ENCODE measurements at places on chromosomes 16 and 17.

DNA sequence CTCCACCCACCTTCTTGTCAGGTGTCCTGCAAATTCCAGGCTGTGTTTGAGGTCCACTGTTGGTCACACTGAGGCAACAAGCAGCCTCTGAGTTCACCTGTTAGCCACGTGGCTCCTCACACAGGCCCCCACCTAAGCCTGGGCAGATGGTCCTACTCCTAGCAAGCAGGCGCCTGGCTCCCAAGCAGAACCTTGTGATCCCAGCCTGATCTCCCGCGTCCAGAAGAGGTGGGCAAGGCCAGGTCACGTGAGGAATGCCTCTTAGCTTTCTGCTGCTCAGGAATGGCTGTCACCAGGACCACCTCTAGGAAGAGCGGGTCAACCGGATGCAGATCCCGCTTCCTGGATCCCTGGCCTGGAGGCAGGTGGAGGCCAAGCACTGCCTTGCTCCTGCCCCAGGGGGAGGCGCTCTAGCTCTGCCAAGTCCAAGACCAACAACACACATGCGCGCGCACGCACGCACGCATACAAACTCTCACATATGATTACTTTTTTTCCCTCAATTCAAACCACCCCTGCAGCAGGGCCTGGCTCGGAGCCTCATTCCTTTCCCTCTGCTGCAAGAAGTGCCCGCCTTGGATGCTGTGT lies 9.5 kb downstream of the CYB561 start:
- no peak for DNase-seq

DNA sequence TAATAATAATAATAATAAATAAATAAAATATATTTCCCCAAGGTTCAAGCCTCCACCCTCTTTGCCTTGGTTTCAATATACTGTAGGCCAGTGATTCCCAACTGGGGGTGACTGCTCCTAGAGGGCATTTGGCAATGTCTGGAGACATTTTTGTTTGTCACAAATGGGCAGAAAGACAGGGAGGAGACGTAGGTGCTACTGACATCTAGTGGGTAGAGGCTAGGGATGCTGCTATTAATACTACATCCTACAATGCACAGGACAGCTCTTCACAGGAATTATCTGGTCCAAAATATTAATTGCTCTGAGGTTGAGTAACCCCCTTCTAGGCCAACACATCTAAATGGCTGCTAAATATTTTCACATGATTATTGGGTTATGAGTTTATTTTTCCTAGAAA lies 12.8 kb upstream of the PRR14 start:
- DNase-seq = no peak

GRCh38 chr17:80970762-80971703 lies 20.6 kb upstream of the CHMP6 start:
- no peak for DNase-seq

GRCh38 chr17:37088913-37089312 lies 140.2 kb downstream of the AATF start:
- no peak for DNase-seq

DNA sequence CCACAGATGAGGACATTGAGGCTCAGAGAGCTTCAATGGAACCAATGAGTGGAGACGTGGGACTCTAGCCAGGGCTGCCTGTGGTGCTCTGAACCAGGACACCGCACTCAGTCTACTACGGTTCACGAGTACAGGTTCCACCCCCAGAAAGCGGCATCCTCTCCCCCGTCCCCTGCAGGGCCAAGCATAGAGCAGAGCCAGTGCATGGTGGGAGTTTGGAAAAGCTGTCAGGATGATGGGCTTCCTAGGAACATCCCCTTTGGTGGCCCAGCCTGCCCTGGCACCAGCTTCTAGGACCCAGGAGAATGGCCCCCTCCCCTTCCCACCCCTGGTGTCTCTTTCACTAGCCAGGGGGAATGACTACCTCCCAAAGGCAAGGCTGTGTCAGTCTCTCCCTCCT lies 8.4 kb downstream of the ZNF319 start:
- no peak for DNase-seq
